IMR-90 (cell line): ENCODE measurements at places on chromosomes 13 and 19. TPM values are rescaled to one million over a fixed set of nuclear protein-coding genes. Genes with fewer than 3 reads are reported as not detected.

- peak; percentile 89 for DNase-seq
Measured at GRCh38 chr13:32135655-32136054, 104.1 kb downstream of the FRY start.

- no peak for DNase-seq
Measured at GRCh38 chr19:22427960-22428913, 6.1 kb upstream of the ZNF98 start.

GRCh38 chr13:73212482-73212881 lies 153.7 kb downstream of the KLF5 start:
- DNase-seq = no peak

GRCh38 chr19:49422407-49423070 lies 702 bp downstream of the PTH2 start:
- DNase-seq = peak; percentile 17

- DNase-seq = peak; percentile 67
Measured at GRCh38 chr19:28710278-28710677, 502.7 kb downstream of the UQCRFS1 start.

DNA sequence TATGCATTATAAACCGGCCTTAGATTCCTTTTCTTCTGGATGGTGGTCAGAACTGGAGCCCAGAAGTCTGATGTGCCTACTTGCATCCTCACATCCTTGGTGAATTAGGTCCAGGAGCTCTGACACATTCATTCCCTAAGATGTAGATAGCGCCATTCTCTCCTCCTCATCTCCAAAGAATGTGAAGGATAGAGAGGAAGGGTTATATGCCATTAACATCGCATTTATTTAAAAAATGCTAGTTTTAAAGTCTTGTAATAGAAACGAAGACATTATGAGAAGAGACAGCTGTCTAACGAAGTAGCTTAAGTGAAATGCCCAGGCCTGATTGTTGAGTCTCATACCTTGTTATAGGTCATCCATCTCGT lies 9.7 kb downstream of the MBNL2 start:
- DNase-seq = peak; percentile 81

DNA sequence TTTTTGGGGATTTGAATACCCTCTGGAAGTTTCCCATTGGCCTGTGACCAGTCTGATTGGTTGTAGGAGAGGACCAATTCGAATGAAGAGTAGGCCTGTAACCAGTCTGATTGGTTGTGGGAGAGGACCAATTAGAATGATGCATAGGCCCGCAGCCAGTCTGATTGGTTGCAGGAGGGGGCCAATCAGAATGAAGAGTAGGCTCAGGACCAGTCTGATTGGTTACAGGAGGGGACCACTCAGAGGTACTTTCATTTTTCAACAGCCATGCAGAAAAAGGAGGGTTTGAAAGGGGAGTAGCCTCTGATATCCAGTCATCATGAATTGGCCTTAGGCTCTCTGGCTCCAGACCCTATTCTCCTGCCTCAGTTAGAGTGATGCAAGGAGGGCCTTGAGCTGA lies 30.4 kb upstream of the SLC1A5 start:
- peak; percentile 33 for DNase-seq

DNA sequence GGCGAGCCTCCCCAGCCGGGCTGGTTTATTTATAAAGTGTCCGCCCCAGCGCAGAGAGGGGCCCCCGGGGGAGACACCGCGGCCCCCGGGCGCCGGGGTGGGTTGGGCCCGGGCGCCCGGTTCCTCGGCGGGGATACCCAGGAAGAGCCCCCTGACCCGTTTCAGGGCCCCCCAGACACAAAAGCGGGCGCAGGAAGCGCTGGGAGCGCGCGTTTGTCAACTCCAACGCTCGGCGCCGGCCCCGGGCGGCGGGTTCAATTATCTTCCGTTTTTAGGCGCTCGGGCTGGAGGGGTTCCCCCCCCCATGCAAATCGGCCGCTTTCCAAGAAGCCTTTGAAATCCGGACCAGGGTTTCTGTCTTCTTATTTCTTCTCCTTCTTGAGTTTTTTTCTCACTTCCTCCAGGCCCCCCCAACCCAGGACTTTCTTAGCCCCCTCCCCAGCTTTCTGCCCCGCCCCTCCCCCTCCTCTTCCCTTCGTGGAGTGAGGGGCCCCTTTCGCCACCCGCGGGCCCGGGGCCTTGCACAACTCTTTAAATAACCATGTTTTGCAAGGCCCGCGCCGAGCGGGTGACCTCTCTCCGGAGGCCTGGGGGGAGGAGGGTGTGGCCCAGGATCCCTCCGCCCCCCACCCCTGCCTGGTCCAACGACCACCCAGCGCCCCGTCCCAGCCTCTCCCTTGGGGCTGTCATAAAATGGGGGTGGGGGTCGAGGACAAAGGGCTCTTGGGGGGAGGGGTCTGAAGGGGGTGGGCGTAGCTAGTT lies 935 bp downstream of the ARID3A start:
- no peak for DNase-seq

- no peak for DNase-seq
Measured at GRCh38 chr19:28126135-28126898, 1086.6 kb downstream of the UQCRFS1 start.

GRCh38 chr19:17332677-17333581 lies 1.7 kb downstream of the ANO8 start:
- peak; percentile 39 for DNase-seq

DNA sequence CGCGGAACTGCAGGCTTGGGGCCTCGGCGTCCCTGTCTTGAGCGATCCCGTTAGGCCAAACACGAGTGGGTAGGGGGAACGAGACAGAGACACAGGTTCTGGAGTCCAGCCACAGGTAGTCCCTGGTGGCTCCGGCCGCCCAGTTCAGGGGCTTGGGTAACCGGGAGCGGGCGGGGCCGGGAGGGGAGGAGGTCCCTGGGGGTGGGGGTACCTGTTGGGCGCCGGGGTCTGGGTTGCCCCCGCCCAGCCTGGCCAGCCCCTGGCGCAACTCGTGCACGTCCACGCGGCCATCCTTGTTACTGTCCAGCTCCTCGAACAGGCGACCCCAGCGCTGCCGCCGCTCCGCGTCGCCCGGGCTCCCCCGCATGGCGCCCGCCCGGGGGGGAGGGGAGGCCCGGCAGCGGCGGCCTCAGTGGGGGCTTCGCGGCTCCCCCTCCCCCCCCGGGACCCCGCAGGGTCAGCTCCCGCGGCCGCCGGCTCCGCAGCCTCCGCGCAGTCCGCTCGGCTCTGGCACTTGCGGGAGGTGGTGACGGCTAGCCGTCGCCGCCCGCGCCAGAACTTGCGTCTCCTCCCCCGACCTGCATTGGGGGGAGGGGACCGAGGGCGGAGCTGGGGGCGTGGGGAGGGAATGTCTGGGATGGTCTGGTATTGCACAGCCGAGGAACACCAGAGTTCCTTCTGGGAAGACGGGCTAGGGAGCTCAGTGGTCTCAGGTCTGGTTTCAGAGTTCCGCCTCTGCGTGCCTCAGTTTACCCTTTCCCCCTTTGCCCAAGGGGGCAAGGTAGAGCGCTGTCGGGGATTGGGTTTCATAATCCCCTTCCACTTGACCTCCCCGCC lies at the start of gene SLC25A23:
Gene SLC25A23 (minus strand): TSS at position 531 of the 837 bp plus-strand sequence. CDS start 164 bp downstream, at position 367.
- DNase-seq = peak; percentile 64

CALR3 gene
- not detected in 2 replicates for polyA plus RNA-seq

TSKS gene
- polyA plus RNA-seq = 0.10 TPM in 1 of 2 replicates, not detected in the other

SCEL gene
- polyA plus RNA-seq = not detected in 2 replicates

KANK3 gene
- polyA plus RNA-seq = 0.04 and 0.07 TPM in 2 replicates
